ENCODE measurements at places on chromosomes 11 and 22.

DNA sequence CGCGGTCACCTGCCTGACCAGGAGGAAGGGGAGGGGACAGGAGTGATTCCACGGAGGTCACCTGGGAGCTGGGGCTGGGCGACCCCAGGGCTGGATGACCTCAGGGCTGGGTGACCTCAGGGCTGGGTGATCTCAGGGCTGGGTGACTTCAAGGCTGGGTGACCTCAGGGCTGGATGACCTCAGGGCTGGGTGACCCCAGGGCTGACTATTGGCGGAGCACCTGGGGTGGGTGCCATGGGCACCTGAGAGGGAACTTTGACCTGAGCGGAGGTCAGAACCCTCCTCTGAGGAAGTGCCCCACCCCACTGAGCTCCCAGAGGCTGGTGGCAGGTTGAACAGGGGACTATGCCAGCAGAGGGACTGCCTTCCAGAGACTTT lies 11.8 kb upstream of the MPPED1 start:
- no peak for DNase-seq

DNA sequence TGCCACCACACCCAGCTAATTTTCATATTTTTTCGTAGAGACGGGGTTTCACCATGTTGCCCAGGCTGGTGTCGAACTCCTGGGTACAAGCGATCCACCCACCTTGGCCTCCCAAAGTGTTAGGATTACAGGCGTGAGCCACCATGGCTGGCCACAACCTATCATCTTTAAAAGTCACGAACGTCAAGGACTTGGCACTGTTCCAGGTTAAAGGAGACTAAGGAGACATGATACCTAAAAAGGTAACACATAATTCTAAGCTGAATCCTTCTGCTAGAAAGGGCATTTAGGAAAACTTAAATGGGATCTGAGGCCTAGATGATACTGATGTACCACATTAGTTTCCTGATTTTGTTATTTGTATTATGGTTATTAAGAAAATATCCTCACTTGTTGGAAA lies 43.3 kb upstream of the SYT9 start:
- DNase-seq: no peak

DNA sequence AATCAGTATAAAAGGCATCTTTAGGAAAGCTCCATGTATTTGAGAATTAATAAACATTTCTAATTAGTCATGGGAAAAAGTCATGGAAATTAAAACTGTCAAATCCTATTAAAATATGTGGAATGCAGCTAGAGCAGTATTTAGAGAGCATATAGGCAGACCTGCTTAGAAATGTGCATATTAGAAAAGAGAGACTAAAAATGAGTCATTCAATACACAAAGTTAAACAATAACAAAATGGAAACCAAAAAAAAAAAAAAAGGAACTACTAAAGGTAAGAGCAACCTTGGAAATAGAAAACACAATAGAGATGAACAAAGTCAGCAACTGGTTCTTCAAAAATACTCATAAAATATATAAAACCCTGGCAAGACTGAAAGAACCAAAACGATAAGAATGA lies 59.7 kb upstream of the RASSF10 start:
- no peak for DNase-seq

DNA sequence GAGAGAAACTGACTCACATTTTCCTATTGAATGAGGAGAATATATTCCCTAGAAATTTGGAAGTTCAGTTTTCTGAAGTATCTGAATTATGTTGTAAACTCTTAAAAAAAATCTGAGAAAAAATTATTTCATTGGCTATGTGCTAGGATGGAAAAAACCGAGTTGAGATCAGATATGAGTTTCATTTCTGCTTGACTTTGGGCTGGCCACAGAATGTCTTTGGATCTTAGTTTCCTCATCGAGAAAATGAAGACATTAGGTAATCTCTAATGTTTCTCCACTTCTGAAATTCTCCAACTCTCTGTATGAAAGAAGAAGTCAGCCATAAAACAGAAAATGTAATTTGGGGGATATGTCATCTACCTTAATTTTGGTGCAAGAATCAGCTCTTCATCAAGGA lies 28.8 kb downstream of the SLN start:
- DNase-seq: no peak

- no peak for DNase-seq
Observed at GRCh38 chr11:60221181-60221580, 21.8 kb downstream of the MS4A4E start.

- DNase-seq: no peak
Observed at GRCh38 chr11:3214420-3214699, 4.3 kb downstream of the MRGPRG start.

- no peak for DNase-seq
Observed at GRCh38 chr11:3002351-3002861, 10.3 kb upstream of the NAP1L4 start.

DNA sequence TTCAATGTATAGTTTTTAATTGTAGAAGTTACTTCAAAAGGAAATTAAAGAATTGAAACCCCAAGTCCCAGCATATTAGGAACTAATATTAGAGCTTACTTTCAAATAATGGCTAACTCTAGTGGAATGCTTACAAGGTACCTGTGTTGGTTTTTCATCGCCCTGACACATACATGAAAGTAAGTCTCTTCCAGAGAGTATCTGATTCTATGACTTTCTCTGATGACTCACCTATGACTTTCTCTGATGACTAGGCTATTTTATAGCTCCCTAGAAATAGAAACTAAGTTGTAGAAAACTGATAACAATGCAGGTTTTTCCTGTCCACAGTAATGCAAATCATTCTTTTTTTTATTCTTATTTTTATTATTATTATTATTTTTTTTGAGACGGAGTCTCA lies 33.6 kb upstream of the MMP7 start:
- no peak for DNase-seq

- DNase-seq: no peak
Observed at GRCh38 chr22:19912271-19912999, 29.1 kb upstream of the COMT start.

- DNase-seq: no peak
Observed at GRCh38 chr11:116976941-116977570, 121.2 kb downstream of the SIK3 start.

- DNase-seq: no peak
Observed at GRCh38 chr11:2653198-2653551, 46.6 kb downstream of the KCNQ1OT1 start.

- DNase-seq: peak; percentile 95
Observed at GRCh38 chr11:47642099-47642855, at the start of gene MTCH2. TSS of gene MTCH2 (minus strand) at chr11:47642559. CDS start at chr11:47642465, 94 bp downstream.

DNA sequence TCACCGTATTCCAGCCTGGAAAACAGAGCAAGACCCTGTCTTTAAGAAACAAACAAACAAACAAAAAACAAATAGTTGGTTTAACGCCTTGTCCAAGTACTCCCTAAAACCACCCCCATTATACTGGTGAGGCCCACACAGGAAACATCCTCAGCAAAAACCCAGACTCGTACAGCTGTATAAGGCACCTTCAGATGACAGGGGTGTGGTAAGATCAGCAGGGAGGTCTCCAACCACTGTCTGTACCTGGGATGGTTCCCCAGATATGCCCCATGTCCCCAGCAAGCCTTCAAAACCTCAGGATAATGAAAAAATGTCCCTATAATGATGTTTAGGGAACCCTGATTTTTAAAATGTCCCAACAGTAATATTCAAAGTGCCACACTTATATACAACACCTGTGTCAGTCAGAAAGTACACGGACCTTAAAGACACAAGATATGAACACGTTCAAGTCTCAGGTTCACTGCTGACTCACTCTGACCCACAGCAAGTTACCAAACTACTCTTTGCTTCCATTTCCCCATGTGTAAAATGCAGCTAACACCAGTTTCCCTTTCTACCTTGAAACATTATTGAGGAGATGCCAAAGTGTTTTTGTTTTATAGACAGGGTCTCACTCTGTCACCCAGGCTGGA lies 9.3 kb downstream of the SF3A1 start:
- no peak for DNase-seq

DNA sequence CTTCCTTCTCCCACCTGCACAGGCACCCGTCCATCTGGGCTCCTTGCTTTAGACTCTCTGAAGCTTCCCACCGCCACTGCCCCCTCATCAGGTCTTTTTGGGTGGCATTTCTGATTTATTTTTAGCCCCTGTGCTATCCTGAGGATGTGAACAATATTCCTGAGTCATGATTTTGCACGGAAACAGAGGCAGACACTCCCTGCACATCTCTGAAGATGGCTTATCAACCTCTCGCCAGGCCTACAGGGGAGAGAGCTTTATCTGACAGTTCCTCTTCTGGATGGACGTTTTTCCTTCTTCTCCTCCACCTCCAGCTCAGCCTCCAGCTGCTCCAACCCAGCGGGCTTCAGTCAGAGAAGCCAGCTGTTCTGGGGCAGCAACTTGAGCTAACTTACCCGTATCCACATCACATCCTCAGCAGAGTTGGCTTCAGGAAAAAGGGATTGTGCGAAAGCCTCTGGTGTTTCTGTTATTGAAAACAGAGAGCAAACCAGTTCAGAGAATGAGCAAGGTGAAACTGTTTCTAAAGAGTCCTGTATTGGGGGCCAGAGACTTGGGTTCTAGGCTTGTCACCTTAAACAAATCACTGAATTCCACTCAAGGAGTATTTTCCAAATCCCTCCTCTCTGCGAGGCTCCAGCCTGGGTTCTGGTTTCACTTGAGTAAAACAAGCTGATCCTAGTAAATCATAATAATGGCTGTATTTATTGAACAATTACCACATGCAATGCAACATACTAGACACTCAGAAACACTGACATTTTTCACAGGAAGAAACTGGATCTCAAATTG lies 33.1 kb upstream of the ETS1 start:
- DNase-seq: no peak

DNA sequence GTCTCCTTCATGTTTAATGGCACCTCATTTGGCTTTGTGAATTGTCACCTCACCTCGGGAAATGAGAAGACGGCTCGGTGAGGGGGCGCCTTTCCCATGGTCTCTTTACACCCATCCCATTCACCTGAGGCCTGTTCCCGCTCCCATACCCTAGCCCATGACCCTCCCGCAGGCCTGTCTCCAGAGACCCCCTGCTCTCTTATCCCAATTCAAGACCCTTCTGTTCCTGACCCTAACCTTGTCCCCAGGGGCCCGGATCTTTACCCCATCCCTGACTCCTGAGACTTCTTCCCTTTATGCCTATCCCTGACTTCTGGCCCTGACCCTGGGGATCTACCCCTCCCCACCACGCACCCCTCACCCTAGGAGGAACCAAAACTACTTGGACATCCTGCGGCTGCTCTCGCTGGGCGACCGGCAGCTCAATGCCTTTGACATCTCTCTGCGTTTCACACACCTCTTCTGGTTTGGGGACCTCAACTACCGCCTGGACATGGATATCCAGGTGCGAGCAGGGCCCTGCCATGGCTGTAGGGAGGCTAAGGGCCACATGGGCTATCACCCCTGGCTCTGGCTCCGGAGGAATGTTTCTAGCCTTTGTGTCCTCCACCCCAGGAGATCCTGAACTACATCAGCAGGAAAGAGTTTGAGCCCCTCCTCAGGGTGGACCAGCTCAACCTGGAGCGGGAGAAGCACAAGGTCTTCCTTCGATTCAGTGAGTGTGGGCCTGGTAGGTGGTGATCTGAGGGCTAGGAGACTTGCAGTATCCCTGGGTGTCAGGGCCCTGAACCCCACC lies 7.9 kb downstream of the INPPL1 start:
- no peak for DNase-seq

- DNase-seq: no peak
Observed at GRCh38 chr11:89293965-89294679, 116.4 kb downstream of the TYR start.

- DNase-seq: no peak
Observed at GRCh38 chr11:46253258-46254132, 24.0 kb upstream of the CREB3L1 start.

DNA sequence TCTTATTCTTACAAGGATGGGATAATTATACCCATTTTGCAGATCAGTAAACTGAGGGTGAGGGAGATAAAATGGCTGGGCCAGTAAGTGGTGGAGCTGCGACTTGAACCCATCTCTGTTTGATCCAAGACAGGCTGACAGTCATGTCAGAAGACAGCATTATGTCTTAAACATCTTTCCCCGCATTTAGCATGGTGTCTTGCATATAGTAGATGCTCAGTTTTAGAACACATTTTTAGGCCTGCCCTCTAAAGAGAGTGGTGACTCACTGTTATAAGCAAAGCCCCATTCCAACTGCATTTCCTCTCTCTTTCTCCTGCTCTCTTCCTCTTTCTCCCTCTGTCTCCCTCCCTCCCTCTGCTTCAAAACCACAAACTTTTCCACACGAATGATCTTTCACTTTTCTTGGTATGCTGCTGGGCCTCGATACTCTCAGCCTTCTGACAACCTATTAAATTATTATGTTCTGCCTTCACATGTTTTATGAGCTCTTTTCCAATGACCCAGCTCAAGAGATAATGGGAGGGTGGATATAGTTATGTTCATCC lies 25.2 kb downstream of the CWC15 start:
- no peak for DNase-seq

GRCh38 chr11:75142714-75143419 lies 8.0 kb upstream of the SLCO2B1 start:
- DNase-seq: peak; percentile 69

- DNase-seq: no peak
Observed at GRCh38 chr11:3737386-3737933, 59.9 kb downstream of the NUP98 start.

DNA sequence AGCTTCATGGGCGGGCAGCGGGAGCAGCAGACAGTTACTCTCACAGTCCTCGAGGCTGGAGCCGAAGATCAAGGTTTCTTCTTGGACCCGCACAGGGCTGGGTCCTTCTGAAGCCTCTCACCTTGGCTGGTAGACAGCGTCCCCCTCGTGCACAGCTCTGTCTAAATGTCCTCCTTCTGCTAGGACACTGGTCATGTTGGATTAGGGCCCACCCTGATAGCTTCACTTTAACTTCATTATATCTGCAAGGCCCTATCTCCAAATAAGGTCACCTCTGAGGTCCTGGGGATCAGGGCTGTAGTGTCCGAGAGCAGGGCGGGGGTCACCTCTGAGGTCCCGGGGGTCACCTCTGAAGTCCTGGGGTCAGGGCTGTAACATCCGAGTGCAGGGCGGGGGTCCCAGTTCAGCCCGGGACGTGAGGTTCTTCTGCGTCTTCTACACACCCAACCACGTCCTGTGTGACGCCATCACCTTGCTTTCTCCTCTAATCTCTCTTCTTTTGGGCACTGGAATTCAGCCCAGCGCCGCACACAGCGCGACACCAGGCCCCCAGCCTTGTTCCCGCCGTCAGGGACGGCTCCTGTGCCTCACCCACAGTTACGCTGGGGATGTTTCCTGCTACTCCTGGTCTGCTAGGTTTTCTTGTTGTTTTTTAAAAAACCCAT lies 34.1 kb upstream of the TOLLIP start:
- DNase-seq: no peak

DNA sequence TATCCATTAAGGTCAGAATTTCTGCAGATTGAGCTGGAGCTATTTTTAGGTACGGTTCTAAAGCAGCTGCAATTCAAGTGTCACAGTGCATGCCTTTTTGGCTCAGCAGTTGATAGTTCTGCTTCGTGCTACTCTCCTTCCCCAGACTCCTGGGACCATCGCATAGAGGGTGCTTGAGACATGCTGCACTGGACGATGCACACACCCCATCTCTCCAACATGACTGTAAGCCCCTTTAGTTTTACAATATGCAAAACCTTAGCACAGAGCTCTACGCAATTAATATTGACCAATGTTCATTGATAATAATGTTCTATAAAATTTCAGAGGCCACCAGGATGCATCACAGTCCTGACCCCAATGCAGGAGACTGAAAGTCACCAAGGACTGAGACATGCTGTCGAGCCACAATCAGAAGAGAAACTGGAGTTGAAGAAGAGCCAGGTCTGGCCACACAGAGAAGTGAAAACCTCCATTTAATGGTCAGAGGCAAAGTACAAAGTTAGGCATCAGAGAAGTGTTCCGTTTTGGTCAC lies 120.9 kb upstream of the ZC3H12C start:
- no peak for DNase-seq

- no peak for DNase-seq
Observed at GRCh38 chr11:122833846-122834464, 4.3 kb upstream of the CRTAM start.
